ENCODE measurements at places on chromosomes 13 and 19. TPM values are rescaled to one million over a fixed set of nuclear protein-coding genes. Genes with fewer than 3 reads are reported as not detected.
A peak's percentile ranks its signal among the peaks of the same experiment; 100 is the strongest.

DNA sequence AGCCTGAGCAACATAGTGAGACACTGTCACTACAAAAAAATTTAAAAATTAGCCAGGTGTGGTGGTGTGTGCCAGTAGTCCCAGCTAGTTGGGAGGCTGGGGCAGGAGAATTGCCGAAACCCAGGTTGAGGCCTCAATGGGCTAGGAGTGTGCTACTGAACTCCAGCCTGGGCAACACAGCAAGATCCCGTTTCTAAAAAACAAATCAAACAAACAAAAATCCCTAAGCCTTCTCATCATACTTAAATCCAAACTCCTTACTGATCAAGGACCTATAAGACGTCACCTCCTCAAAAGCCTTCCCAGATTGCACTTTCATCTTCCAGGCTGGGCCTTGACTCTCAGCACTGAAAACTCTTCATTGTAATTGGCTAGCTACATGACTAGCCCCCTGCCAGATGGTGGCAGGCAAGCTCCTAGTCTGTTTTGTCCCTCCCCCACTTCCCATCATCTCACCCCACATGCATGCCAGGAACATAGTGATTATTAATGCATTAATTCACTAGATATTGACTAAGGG lies 17.5 kb upstream of the NANOS3 start:
- peak; percentile 42 for DNase-seq

- DNase-seq, result no peak
Measured at GRCh38 chr13:59099182-59099974, 1064.3 kb downstream of the DIAPH3 start.

DNA sequence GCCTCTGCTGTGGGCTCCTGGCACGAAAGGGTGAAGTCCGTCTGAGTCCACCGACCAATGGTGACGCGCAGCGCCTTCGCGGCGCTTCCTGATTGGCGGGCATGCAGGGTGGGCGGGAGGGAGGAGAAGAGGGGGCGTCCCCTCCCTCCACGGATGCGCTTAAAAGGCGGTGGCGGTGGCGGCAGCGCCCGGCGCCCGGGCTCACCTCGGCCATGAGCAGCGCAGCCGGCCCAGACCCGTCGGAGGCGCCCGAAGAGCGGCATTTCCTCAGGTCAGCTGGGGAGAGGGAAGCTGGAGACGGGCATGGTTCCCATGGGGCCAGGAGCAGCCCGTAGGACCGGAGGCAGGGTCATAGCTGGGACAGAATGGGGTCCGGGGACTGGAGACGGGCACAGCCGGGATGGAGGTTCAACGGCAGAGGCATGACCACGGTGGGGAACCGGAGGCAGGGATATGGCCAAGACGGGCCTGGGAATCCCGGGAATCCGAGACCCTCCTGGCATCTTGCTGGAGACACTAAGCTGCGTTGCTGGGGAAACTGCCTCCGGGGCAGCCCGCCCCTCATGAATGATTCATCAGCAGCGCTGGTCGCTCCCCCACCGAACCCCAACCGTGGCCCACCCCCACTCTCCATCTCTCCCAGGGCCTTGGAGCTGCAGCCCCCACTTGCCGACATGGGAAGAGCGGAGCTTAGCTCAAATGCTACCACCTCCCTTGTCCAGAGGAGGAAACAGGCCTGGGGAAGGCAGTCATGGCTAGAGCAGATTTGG lies at the start of gene YJEFN3:
YJEFN3 (plus strand) TSS at position 191 of the 770 bp plus-strand sequence; CDS start at position 213, 22 bp downstream.
- DNase-seq, result no peak

DNA sequence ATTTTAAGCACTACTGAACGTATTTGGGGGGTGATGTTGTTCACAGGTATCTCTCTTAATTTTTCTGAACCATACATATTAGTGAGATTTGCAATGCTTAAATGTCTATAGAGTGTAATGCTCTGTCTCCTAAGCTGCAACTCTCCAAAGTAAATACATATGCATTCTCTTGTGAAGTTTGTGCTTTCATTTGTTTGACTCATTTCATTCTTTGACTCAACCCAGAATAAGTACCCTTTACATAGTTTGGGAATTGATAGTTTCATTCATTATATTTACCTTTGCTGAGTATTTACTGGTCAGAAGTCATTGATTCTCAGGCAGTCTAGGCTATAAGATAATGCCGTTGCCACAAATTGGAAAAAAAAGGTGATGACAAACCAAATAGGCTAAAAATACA lies 406.9 kb downstream of the FGF9 start:
- no peak for DNase-seq

The TNFSF9 gene
- 0.66 TPM for total RNA-seq

The DDX49 gene
- 37.8 TPM for total RNA-seq

Data from HFFc6 (cell line).